ENCODE measurements at places on chromosomes 16 and 17. TPM values are rescaled to one million over a fixed set of nuclear protein-coding genes. Genes with fewer than 3 reads are reported as not detected.

DNA sequence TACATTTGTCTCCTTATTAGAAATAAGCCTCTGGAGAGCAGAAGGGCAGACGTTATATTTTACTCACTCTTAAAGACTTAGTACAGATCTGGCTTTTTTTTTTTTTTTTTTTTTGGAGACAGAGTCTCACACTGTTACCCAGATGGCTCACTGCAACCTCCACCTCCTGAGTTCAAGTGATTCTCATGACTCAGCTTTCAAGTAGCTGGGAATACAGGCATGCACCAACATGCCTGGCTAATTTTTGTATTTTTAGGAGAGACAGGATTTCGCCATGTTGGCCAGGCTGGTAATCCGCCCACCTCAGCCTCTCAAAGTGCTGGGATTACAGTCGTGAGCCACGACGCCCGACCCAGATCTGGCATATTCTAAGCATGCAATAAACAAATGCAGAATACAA is 36.4 kb upstream of the TMEM97 start:
- DNase-seq, result peak; percentile 72

- no peak for DNase-seq
Observed at GRCh38 chr17:73325527-73325842, 13.7 kb upstream of the CDC42EP4 start.

DNA sequence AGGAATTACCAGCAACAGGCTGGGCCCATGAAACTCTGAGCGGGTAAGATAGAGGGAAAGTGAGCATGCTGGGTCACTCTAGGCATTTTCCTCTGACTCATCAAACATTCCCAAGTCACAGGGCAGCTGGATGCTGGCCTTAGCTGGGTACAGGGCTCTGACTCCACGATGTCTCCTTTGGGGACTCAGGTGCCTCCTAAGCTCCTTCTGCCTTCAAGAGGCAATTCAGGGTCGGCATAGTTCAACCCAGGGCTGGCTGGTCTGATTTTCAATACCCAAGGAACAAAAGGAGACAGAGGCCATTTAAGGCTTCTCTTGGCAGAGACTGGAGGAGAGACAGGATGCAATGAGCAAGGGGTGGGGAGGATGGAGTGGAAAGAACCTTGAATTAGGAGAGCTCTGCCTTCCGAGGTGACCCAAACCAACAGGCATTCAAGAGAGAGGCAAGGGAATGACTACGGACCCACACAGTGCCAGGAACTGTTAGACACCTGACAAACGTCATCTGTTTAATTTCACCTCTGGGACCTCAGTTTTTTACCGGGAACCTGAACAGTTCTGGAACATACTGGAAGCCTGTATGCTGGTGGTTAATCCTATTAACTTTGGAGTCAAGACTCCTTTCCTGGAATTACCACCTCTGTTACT is 910 bp downstream of the WBP2 start:
- DNase-seq, result peak; percentile 44

DNA sequence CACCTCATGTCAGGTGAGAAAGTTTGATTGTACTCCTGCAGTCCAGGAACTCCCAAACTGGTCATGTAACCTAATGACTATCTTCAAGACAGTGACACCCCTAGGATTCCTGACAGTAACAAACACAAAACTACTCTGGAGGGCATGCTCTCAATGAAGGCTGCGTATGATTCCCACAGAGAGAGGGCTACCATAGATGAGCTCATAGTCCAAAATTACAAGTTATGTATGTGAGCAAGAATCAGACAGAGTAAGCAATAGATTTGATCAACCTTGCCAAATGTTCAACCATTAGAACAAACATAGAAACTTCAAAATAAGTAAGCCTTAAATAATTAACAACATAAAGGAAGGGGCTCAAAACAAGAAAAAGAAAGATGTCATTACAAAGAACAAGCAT is 158.1 kb downstream of the COPRS start:
- DNase-seq, result no peak

DNA sequence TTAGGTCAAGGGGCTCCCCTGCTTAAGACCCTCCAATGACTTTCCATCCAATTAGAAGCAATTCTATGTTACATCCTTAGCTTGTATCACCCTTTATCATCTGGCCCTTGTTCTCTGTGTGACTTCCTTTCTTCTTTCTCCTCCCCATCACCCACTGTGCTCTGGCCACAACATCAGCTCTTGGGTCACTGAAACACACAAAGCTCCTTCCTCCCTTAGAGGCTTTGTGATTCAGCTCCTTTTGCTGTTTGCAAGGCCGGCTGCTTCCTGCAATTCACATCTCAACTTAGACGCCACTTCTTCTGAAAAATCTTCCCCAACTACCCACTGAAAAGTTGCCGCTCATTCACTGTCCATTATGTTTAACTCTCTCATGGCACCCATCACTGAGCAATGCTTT is 130.9 kb upstream of the CACNG3 start:
- DNase-seq, result no peak

DNA sequence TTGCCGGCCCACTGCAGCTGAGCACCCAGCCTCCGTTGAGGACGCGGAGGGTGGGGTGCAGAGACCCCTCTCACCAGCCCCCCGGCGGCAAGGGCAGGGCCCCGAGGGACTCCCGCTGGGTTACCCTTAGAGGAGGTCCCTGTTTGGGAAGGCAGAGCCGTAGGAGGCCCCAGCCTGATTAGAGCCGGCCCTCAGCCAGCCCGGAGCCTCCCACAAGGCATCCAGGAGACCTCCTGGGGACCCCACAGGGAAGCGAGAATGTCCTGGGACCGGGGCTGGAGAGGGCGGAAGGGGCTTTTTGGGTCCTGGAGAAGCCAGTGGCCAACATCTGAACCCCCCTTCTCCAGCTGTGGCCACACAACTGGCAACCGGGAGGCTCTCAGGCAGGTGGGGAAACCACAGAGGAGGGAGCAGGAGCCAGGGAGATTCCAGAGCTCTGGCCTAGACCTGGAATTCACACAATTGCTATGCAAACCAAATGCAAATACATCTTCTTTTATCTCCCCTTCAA is 21.7 kb upstream of the SP6 start:
- DNase-seq, result no peak

- no peak for DNase-seq
Observed at GRCh38 chr16:8182761-8183160, 407.6 kb downstream of the TMEM114 start.

- DNase-seq, result no peak
Observed at GRCh38 chr16:84292011-84292410, 2.7 kb upstream of the WFDC1 start.

DNA sequence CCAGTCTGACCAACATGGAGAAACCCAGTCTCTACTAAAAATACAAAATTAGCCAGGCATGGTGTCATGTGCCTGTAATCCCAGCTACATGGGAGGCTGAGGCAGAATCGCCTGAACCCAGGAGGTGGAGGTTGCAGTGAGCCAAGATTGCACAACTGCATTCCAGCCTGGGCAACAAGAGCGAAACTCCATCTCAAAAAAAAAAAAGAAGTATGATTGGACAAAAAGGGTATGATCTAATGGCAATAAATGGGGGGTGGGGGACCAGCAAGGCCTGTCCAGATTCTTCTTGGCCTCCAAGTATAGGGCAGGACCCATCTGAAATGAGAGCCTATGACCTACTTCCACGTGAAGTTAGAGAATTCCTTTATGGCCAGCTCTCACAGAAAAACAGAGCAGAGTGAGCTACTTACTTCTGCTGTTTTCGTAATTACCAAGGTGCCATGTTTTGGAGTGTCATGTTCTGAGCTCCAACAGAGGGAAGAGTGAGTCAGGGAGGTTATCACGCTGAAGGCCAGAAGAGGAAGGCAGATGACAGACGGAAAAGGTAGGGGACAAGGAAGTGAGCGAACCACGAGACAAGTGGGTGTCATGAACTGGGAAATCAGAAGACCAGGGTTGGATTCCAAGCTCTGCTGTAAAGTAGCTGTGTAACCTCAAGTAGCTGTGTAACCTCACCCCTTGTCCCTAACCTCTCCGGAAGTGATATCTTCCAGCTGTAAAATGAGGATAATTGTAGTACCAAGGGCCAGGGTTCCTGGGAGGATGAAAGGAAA is 3.6 kb upstream of the ZMYND15 start:
- DNase-seq, result no peak

GRCh38 chr16:1159325-1159972 is 6.5 kb downstream of the CACNA1H start:
- DNase-seq, result no peak

DNA sequence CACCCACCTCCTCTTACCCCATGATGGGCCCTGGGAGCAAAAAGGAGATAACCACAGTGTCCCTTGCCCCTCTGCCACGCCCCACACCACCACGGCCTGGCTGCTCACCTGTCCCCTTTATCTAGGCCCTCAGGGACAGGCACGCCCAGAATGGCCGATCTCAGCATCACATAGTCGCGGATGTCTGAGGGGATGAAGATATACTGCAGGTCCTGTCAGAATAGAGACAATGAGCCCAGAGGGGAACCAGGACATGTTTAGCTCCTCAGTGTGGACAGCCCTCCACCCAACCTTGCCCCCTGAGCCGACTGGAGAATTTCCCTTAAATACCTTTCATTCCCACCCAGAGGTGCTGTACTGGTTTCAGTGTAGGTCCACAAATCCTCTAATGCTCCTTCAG is 15.2 kb downstream of the ST6GALNAC2 start:
- no peak for DNase-seq

DNA sequence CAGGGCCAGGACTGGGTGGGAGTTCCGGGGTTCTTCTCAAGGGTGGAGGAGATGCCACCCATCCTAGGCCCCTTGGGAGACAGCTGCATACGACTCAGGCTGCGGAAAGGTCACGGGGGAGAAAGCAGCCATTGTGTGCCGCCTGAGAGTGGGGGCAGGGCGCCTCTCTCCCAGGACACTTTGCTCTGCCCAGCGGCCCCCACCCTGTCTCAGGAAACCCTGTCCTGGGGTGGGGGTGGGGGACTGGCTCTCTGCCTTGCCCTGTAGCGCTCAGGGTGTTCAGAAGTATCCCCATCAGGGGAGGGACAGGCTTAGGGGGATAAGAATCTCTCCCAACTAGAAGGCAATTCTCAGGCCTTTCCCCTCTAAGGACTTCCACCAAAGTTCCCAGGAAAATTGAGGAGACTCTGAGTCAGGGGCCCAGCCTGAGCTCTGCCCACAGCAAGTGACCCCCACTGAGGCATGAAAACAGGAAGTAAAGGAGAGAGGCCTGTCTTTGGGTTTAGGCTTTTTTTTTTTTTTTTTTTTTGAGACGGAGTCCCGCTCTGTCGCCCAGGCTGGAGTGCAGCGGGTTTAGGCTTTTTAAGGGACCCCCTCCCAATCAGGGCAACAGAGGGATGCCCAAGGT is 4.9 kb downstream of the GIT1 start:
- DNase-seq, result no peak

GRCh38 chr16:55779402-55780094 is 53.3 kb downstream of the CES1 start:
- DNase-seq, result no peak

GRCh38 chr17:17062356-17062755 is 20.1 kb downstream of the MPRIP start:
- no peak for DNase-seq

GRCh38 chr17:76617838-76618237 is 25.7 kb downstream of the ST6GALNAC1 start:
- no peak for DNase-seq

DNA sequence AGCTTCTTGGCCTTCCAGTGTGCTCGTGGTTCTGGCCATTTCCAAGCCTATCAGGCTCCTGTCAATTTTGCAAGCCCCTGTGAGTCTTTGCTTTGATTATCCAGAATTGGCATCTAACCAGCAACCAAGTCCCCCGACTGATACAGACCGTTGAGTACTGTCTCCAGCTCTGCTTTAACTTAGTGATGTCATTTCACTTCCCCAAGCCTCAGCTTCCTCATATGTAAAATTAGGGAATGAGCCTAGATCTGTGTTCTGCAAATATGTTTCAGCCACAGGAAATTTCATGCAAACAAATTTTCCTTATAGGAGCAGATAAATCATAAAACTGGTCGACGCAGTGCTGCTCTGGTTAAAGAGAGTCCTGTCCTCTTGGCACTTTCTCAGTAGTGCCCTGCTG is 60.1 kb upstream of the WSB1 start:
- DNase-seq, result no peak

DNA sequence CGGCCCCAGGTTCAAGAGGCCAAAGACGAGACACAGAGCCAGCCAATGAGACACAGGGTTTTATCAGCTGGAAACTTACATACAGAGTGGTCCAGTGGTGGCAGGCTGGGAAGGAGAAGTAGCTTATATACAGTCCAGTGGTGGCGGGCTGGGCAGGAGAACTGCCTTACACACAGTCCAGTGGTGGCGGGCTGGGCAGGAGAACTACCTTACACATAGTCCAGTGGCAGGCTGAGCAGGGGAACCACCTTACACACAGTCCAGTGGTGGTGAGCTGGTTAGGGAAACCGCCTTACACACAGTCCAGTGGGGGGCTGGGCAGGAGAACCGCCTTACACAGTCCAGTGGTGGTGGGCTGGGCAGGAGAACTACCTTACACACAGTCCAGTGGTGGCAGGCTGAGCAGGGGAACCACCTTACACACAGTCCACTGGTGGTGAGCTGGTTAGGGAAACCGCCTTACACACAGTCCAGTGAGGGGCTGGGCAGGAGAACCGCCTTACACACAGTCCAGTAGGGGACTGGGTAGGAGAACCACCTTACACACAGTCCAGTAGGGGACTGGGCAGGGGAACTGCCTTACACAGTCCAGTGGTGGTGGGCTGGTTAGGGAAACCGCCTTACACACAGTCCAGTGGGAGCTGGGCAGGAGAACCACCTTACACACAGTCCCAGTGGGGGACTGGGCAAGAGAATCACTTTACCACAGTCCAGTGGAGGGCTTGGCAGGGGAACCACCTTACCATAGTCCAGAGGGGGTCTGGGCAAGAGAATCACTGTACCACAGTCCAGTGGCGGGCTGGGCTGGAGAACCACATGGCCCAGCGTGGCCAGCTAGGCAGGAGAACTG is 90.9 kb downstream of the GAS7 start:
- no peak for DNase-seq

The RAB11FIP4 gene
- 21.1 TPM for total RNA-seq

The HBQ1 gene
- not detected for total RNA-seq

The GPR179 gene
- under 0.01 TPM for total RNA-seq

The PIGL gene
- total RNA-seq, result 96.0 TPM

The RAB26 gene
- 1.6 TPM for total RNA-seq

The ACSM5 gene
- 5.6 TPM for total RNA-seq

The PYDC1 gene
- not detected for total RNA-seq

The NPIPB9 gene
- 1.2 TPM for total RNA-seq

The CRYBA1 gene
- total RNA-seq, result not detected

The IGFALS gene
- total RNA-seq, result 4.2 TPM

The KRT36 gene
- not detected for total RNA-seq

The ADAMTS18 gene
- total RNA-seq, result not detected

The ATP6V0A1 gene
- 75.5 TPM for total RNA-seq

Measured in thyroid gland (tissue), 4 donors.